Cerebellar cortex (tissue), 1 donor: ENCODE measurements at places on chromosomes 3 and 15.

GRCh38 chr3:195058336-195059005 is 212.5 kb downstream of the XXYLT1 start:
- DNase-seq, result no peak

GRCh38 chr3:9168241-9168741 is 81.2 kb downstream of the SRGAP3 start:
- DNase-seq, result no peak

- DNase-seq, result no peak
These were observed 206.7 kb upstream of the LINGO1 start for GRCh38 chr15:77839456-77839855.

DNA sequence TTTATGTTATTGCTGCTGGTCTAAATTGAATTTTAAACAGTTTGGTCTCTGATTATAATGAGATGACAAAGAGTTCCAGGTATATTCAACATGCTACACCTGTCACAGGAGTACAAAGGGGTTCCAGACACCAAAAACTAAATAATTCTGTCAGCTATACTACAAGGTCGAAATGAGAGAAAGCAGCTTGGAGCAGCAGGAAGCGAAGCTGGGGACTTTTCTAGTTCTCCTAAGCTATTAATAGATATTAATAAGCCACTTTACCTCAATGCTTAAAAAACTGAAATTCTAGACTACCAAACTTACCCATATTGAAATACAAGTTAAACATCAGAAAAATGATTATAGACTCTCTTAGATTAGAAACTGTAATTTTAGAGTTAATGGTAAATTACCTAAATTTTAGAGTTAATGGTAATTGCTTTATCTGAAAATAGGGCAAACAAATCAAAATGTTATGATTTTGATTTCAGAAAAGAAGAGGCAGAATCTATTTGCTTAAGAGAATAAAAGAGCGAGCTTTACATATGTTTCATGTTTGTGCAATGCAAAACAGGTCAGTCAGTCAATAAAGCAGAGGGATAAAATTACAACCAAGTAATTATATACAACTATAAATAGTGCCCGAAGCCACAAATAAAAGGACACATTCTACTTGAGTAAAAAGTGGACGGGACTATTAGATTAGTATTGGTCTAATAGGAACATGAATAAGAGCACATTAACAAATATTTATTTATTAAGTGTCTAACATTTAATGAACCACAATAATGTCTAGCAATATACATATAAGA is 16.8 kb downstream of the HSPBAP1 start:
- DNase-seq, result no peak

GRCh38 chr3:57556459-57557084 is 498 bp downstream of the PDE12 start:
- DNase-seq, result no peak

DNA sequence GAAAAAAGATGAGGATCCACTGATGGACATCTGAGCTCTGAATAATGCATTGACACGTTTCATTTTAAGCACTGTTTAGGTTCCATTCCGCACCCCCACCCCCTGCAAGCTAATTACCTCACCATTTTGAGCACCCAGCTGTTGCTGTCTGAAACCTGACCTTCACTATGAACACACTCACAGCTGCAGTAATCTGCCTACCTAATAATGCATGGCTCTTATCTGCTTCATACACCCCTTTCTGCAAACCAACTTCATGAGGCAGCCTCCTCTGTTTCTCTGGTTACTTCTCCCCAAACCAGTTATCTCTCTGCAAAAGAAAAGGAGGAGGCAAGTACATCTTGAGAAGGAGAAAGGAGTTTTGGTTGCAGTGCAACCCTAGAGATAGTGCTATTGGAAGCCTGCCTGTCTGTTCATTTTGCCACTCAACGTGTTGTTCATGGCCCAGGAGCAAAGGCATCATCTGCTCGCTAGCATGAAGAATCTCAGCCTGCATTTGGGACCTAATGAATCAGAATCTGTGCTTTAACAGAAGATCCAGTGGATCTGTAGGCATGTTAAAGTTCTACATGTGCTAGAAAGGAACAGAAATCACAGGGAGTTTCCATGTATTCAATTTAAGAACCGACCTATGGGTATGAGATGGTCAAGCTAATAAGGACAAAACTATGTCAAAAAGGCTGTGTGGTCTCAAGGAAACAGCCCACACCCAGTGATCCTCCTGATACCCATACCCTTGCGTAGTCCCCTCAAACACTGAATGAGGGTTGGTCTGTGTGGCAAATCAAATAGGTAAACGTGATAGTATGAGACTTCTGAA is 87.2 kb downstream of the MB21D2 start:
- DNase-seq, result no peak

- no peak for DNase-seq
These were observed 26.8 kb downstream of the NPHP3 start for GRCh38 chr3:132695422-132695821.

- no peak for DNase-seq
These were observed 3.2 kb upstream of the GABRG3 start for GRCh38 chr15:26967719-26968269.

DNA sequence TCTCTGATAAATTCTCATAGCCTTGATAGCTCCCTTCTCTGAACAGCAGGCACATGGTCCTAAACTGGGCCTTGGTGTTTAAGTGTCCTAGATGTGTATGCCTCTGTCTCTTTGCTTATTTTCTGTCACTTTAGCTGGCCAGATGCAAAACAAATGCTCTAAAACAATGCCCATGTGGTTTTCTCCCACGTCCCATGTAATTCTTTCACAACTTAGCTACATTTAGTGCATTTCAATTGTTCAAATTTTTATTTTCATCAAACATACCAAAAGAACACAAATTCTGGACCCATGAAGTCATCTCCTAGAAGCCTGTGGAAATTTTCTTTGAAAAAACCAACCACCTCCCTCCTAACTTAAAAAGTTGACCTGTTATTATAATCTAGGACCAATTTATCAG is 491.3 kb upstream of the AGTR1 start:
- DNase-seq, result no peak

GRCh38 chr3:36800533-36801116 is 36.3 kb upstream of the DCLK3 start:
- DNase-seq, result no peak

GRCh38 chr3:454986-455385 is 258.4 kb downstream of the CHL1 start:
- peak; percentile 65 for DNase-seq

DNA sequence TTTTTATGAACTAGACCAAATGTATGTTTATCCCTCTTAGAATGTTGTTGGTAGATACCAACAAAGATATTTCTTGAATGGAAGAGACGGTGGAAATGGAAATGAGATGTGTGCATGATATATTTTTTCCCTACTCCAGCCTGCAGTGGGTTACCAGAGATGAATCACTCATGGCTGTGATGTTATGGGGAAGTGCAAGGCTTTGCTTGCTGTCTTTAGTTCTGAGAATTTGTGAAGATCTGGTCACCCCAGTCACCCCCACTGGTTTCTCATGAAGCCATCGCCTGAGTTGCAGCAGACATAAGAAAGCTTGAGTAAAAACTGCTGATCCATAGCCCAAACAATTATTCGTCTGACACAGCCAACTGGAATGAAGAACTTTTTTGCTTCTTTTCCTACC is 78.1 kb upstream of the EOMES start:
- DNase-seq, result no peak

DNA sequence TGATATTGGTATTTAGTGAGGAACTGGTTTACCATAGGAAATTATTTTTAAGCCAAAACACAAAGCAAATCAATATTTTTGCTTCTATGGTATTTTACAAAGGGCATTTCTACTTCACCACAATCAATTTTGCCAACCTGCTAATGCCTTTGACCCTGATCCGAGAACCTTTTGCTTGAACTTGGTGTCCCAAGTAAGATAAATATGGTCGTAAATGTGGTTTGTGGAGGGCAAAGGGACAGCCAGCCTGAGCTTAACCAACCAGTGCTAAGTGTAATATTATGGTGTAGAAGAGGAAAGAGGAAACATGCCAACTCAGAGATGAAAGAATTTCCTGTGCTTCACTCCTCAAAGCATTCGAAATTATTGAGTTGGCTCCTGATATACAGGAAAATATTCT is 148.4 kb downstream of the C3orf38 start:
- DNase-seq, result no peak
